ENCODE measurements at places on chromosomes 1 and 21.

GRCh38 chr1:91787919-91788318 is 98.0 kb downstream of the TGFBR3 start:
- DNase-seq = no peak

DNA sequence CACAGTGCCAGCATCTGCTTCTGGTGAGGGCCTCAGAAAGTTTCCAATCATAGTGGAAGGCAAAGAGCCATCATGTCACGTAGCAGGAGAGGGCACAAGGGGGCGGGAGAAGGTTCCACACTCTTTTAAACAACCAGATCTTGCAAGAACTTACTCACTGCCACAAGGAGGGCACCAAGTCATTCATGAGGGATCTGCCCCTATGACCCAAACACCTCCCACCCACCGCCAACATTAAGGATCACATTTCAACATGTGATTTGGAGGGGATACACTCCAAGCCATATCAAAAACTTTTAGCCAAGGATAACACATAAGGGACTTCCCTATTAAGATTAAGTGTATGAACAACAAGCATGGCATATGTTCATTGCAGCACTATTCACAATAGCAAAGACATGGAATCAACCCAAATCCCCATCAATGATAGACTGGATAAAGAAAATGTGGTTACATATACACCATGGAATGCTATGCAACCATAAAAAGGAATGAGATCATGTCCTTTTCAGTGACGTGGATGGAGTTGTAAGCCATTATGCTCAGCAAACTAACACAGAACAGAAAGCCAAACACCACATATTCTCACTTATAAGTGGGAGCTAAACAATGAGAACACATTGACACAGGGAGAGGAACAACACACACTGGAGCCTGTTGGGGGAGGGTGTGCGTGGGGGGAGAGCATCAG is 19.9 kb upstream of the SLC35F3 start:
- no peak for DNase-seq

DNA sequence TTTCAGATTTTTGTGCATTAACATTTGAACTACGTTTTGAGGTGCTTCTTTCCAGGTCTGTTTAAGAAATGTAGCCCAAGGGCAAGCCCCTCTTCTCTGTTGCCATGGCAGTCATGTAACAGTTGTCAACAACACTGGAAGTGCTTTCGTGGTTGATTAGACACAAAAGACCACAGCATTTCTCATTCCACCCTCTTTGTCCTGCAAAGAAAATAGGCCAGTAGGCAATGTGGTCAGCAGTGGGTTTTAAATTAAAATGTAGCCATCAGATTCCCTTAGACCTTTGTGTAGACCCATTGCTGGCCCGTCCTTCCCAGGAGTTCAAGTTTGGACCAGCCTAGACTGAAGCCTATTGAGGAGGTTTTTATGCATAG is 35.4 kb downstream of the VANGL1 start:
- DNase-seq = no peak

DNA sequence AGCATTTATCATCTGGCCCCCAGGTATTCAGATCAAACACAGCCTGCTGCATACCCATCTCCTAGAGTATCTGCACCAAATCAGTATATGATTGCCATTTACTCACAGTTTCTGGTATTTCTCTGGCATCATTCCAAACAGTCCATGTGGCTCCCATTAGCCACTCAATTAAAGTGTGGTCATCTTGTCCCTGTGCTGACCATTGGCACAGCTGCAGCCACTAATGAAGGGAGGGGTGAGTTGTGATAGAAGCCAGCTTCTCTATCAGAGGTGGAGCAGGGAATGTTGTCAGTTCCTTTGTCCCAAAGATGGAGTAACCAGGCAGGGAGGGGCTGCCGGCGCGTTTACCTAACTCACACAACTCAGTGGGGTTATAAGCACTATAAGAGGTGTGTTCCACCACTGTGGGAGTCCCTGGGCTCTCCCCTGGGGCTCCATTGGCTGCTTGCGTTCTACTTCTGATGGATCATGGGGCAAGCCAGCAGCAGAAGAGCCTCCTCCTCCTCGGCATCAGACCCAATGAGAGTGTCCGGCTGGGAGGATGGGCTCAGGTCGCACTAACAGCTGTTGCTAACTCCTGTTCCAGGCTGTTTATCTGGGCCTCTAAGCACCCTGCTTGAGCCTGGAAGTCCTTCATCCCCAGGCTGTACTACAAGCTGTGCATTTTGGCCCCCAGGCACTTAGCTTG is 108.6 kb downstream of the GDAP2 start:
- no peak for DNase-seq

GRCh38 chr21:26982767-26983166 is 15.9 kb upstream of the ADAMTS5 start:
- no peak for DNase-seq

DNA sequence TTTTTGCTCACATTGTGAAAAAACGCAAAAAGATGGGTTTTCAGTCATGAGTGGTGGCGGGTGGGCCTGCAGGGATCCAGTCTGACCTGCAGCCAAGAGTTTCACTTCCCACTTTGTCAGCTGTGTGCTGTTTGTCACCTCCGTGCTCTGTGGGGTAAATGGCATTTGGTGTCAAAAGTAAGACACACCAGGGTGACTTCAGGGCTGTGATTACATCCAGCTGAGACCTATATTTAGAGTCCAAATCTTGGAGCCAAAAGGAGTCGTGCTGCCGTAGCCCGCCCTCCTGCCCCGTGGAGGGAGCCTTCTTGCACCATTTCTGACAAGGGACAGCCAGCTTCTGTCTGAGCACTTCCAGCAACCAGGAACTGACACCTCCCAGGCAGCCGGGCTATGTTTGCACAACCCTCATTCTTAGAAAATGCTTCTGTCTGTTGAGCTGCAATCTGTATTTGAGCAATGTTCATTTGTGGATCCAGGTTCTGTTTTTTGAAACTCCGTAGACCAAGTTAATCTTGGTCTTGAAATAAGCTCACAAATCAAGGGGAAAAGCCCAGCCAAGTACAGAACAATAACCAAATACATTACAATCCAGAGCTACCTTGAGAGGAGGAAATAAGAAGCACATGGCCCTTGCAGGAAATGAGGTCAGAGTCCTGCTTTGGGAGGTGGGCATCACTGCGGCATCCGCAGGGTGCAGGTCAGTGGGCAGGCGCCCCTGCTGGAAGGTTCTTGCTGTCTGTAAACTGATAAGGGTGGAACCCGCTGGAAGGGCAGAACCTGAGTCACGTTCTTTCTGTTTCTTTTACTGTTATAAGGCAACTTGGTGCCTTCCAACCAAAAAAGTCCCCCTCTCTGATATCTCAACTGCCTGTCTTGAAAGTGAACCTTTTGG is 14.4 kb downstream of the ABCG1 start:
- no peak for DNase-seq

GRCh38 chr21:45043541-45044020 is 30.8 kb upstream of the ADARB1 start:
- no peak for DNase-seq
